ENCODE measurements at places on chromosomes 4 and X. TPM values are rescaled to one million over a fixed set of nuclear protein-coding genes. Genes with fewer than 3 reads are reported as not detected.

DNA sequence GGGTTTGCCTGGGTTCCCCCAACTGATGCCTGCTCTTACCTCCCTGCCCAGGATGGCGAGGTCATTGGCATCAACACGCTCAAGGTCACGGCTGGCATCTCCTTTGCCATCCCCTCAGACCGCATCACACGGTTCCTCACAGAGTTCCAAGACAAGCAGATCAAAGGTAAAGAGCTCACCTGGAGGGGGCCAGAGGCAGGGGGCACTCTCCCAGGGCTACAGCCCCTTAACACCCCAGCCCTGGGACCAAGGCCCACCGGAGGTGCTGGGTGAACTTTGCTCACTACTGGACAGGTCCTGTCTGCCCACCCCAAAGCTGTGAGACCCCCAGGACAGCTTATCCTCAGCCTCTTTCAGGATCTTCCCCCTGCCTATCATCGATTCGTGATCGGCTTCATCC is 24.5 kb downstream of the HTRA3 start:
- no peak for DNase-seq

GRCh38 chr4:42311591-42311990 is 85.7 kb upstream of the SHISA3 start:
- DNase-seq, result no peak

- DNase-seq, result no peak
Observed at GRCh38 chrX:20596856-20597255, 330.1 kb upstream of the RPS6KA3 start.

DNA sequence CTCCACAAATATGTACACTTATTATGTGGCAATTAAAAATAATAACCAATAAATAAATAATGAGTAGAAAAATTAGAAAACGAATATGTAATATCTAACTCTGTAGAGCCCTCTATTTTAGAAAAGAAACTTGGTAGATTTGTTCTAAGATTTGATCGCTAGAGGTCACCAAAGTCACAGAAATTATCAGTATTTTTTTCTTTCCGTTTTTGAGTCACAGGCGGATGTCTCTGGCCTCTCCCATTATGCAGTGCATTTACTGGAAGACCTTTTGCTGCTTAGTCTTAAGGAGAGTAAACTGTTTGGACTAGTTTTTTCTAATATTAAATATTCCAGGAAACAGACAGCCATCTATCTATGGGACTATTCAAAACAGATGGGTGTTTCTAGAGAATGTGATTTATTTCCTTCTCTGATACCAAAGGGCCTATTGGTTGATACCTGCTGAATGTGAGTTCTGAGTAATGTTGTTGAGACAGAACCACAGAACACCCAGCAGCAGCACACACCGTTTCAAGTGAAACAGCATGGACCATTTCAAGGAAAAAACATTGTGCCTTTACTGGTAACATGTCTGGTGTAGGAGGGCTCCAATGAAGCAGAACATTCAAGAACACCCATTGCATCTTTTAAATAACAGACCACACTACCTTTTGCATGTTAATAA is 34.0 kb upstream of the GYPA start:
- no peak for DNase-seq

GRCh38 chr4:96375367-96375766 is 535.5 kb downstream of the PDHA2 start:
- DNase-seq, result no peak

The OTC gene
- total RNA-seq, result not detected

GRCh38 chr4:189279188-189279587 is 661.5 kb upstream of the FRG1 start:
- DNase-seq, result no peak

The ABLIM2 gene
- total RNA-seq, result 2.7 TPM

The PASD1 gene
- total RNA-seq, result not detected

DNA sequence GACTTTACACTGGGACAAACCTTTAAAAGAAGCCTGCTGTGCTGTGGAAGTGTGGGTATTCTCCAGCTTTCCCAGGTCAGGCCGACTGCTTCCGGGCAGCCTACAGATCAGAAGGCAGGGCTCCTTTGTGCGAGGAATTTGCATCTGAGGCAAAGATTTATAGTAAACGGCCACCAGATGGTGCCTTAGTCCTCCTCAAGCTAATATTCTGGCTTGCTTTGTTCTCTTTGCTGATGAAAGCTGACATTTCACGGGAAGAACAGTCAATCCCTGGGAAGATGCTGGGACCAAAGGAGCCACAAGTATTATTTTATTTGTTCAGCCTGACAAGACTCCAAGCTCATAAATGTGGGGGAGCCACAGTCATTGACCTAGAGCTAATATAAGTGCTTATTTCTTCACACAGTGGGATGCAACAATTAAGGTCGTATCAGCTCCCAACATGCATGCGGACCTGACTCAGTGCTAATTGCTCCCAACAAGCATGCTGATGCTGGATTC is 120.7 kb upstream of the TRIM2 start:
- peak; percentile 56 for DNase-seq

GRCh38 chrX:112753116-112753515 is 73.4 kb upstream of the LHFPL1 start:
- DNase-seq, result no peak

- DNase-seq, result no peak
Observed at GRCh38 chrX:130106071-130106470, 4.2 kb downstream of the ELF4 start.

The NLGN3 gene
- total RNA-seq, result 3.5 TPM

The PAGE2 gene
- not detected for total RNA-seq

DNA sequence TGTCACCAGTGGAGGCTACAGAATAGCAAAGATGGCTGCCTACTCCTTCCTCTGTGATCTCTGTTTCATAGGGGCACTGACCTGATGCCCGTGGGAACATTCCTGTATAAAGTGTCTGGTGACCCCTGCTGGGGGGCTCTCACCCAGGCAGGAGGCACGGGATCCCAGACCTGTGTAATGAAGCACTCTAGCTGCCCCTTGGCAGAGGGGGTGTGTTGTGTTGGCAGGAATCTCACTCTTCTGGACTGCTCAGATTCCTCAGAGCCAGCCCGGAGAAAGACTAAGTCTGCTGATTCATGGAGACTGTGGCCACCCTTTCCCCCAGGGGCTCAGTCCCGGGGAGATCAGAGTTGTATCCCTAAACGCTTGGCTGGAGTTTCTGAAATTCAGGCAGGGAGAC is 648.3 kb downstream of the SPRY1 start:
- no peak for DNase-seq

The TMPRSS11A gene
- 1.8 TPM for total RNA-seq

DNA sequence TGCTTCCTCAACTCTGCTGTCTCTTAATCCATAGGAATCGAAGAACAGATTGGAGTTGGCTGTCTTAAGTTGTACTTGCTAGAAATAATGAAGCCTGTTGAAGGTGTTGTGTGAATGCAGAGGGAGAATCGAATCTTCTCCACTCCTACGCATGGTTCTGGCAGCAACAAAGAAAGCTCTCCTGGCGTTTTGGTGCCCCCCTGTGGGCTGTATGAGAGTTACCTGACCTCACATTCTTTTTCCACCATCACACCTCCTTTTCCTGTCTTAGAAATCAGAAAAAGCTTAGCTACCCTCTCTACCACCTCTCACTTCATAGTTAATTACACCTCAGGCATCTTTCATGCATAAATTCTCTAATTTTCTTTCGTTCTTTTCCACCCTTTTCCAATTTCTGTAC is 16.3 kb downstream of the KLF8 start:
- DNase-seq, result peak; percentile 49

DNA sequence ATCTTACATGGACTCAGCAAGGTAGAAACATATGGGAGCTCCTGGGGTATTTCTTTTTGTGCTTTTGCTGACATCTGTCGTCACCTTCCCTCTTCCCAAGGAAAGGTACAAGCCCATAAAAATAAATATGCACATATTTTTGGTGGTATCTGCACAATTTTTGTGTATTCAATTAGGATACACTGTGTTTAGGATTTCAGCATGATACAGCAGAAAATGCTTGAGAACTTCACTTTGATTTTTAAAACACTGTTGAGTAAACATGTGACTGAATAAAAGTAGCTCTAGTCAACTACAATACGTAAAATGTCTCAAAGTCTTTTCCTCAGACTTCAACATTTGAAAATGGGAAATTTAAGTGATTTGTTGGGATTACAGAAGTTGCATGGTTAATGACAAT is 99.4 kb upstream of the SPANXC start:
- DNase-seq, result no peak

- no peak for DNase-seq
Observed at GRCh38 chr4:151315212-151315886, 10.1 kb downstream of the SH3D19 start.

The TMEM154 gene
- 1.2 TPM for total RNA-seq

- DNase-seq, result no peak
Observed at GRCh38 chr4:175090116-175090515, 172.0 kb downstream of the ADAM29 start.

- no peak for DNase-seq
Observed at GRCh38 chrX:153889123-153889522, 3.1 kb upstream of the L1CAM start.

The TKTL1 gene
- 0.38 TPM for total RNA-seq

The ARR3 gene
- not detected for total RNA-seq

The SLC2A9 gene
- 4.8 TPM for total RNA-seq

The ARMCX4 gene
- total RNA-seq, result 29.0 TPM

- DNase-seq, result no peak
Observed at GRCh38 chr4:88697588-88698329, at the start of gene NAP1L5. TSS of gene NAP1L5 (minus strand) at chr4:88697829. CDS start at chr4:88697754, 75 bp downstream.

The TMEM255A gene
- total RNA-seq, result 1.8 TPM

DNA sequence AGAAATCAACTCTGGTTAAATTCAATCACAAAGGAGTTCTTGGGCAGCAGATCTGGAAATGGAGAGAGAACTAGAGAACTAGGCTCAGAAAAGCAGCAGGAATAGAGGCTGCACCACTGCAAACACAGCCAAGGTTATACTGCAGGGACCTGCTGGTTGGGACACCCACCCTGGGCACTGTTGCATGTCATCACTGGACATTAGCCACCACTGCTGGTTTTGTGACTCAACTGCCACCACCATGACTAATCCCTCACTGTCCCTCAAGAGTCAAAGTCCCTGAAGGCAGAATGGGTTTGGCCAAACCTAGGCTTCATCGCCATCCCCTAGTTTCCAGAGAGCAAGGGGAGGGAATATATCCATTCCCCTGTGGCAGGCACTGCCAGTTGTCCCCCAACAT is 38.1 kb upstream of the IRAK1 start:
- DNase-seq, result no peak

GRCh38 chrX:100745806-100746537 is 14.1 kb upstream of the SYTL4 start:
- DNase-seq, result no peak
